ENCODE measurements at places on chromosomes 11 and 22. TPM values are rescaled to one million over a fixed set of nuclear protein-coding genes. Genes with fewer than 3 reads are reported as not detected.

ZP1 gene
- total RNA-seq: not detected

RRP7A gene
- total RNA-seq: 28.5 TPM

GLYAT gene
- total RNA-seq: not detected

PCNX3 gene
- 51.0 TPM for total RNA-seq

KDELR3 gene
- total RNA-seq: 61.1 TPM

FOLR1 gene
- 1.2 TPM for total RNA-seq

SPATA19 gene
- not detected for total RNA-seq

CATSPERZ gene
- not detected for total RNA-seq

NLRP6 gene
- not detected for total RNA-seq

HOATZ gene
- total RNA-seq: not detected

OR8A1 gene
- not detected for total RNA-seq

DLG2 gene
- 0.63 TPM for total RNA-seq

KIF18A gene
- 3.1 TPM for total RNA-seq

C22orf42 gene
- not detected for total RNA-seq

ELMOD1 gene
- total RNA-seq: not detected

OR51F1 gene
- total RNA-seq: not detected

HYLS1 gene
- total RNA-seq: 7.5 TPM

OPCML gene
- 0.19 TPM for total RNA-seq

CELSR1 gene
- 9.5 TPM for total RNA-seq

TMEM86A gene
- total RNA-seq: 2.9 TPM

APOBEC3B gene
- total RNA-seq: 4.7 TPM

BTBD18 gene
- not detected for total RNA-seq

CHST1 gene
- total RNA-seq: 42.1 TPM

BLID gene
- total RNA-seq: 1.0 TPM

TMPRSS5 gene
- total RNA-seq: 0.19 TPM

RHOD gene
- 22.1 TPM for total RNA-seq

AIFM3 gene
- total RNA-seq: 0.18 TPM

ZNF280B gene
- 2.5 TPM for total RNA-seq

OR4D5 gene
- total RNA-seq: not detected

SLC6A5 gene
- not detected for total RNA-seq

MS4A12 gene
- total RNA-seq: not detected

CHRM1 gene
- total RNA-seq: not detected

OR5B2 gene
- not detected for total RNA-seq

KLHL35 gene
- total RNA-seq: 4.7 TPM

NPTXR gene
- total RNA-seq: 3.7 TPM

MEI1 gene
- total RNA-seq: 0.64 TPM

SEPTIN5 gene
- total RNA-seq: 7.7 TPM

TMEM225 gene
- not detected for total RNA-seq

SMTNL1 gene
- not detected for total RNA-seq

OR6A2 gene
- total RNA-seq: 0.19 TPM

KRTAP5-7 gene
- total RNA-seq: not detected

LUZP2 gene
- total RNA-seq: 0.05 TPM

SYT12 gene
- 0.18 TPM for total RNA-seq

CD6 gene
- total RNA-seq: 1.6 TPM

CRYBA4 gene
- not detected for total RNA-seq

OSBP2 gene
- total RNA-seq: 15.4 TPM

SLC22A6 gene
- not detected for total RNA-seq

EXPH5 gene
- 0.82 TPM for total RNA-seq

FAM83F gene
- 0.18 TPM for total RNA-seq

RIBC2 gene
- total RNA-seq: not detected

TBX10 gene
- total RNA-seq: not detected

TREH gene
- total RNA-seq: not detected

ALDH3B2 gene
- not detected for total RNA-seq

NXPE4 gene
- total RNA-seq: not detected

SHANK2 gene
- total RNA-seq: 4.7 TPM

NAALADL1 gene
- 2.8 TPM for total RNA-seq

ANGPTL5 gene
- not detected for total RNA-seq

CCDC87 gene
- 0.18 TPM for total RNA-seq

Measured in glomerular endothelial cell (primary cell).